ENCODE measurements at places on chromosomes 5 and 9.

DNA sequence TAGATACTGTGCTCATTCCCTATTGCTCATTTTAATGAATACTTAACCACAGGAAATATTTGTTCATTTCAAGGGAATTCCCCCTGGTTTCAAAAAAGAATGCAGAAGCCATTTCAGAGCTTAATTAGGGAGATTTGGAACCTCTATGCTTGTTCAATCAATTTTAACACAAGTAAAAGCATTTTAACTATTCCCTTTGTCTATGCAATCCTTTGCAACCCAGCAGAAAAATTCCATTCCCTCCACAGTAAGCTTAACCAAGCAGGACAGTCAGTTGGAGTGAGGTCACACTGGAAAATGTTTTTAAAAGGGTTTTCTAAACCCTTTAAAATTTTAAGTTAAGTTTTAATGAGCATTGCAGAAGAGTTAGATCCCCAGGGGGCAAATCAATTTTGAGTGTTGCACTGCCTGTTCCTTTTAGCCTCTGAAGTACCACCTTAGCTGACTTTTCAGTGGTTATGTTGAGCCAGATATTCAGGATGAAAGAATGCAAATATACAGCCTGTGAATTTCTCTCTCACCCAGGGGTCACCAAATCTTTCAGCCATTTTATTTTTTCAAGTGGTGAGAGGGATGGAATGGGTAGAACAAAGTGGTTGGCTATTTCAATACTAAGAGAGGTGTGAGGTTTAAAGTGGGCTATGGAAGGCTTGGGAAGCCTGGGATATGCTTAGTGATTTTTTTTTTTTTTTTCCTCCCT lies 356.2 kb upstream of the NUDT12 start:
- DNase-seq: no peak

GRCh38 chr5:155049569-155050383 lies 36.2 kb downstream of the KIF4B start:
- DNase-seq: peak; percentile 36

DNA sequence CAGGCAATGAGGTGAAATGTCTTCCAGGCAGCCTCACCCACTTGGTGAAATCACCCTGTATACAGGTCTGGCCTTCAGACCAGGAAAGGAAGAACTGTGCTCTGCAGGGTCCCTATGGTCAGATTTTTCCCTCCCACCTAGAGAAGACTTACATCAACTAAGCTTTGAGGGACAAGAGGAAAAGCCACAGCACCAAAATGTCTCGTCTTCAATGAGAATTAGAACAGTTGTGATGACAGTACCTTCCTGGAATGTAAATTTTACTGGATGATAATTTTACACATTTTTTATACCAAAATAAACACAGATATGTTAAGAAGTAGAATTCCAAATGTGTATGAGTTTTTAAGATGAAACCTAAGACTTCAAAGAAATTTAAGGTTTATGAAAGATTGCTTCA lies 283.9 kb downstream of the SPOCK1 start:
- no peak for DNase-seq

DNA sequence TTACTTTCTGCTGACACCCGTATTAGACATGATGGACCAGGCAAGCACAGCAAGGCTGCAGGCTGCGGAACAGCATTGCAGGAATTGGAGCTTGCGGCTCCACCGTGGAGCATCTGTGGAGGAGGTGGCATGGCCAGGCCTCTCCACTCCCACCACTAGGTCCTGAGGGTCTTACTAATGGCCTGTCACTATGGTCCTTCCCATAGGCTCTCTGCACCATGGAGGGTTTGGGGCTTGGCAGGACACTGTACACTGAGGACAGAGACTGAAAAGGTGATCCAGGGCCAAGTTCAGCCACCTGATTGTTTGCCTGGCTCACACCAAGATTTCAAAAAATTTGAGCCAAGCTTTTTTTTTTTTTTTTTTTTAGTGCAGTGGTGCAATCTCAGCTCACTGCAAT lies 14.3 kb upstream of the ZBTB43 start:
- DNase-seq: no peak

DNA sequence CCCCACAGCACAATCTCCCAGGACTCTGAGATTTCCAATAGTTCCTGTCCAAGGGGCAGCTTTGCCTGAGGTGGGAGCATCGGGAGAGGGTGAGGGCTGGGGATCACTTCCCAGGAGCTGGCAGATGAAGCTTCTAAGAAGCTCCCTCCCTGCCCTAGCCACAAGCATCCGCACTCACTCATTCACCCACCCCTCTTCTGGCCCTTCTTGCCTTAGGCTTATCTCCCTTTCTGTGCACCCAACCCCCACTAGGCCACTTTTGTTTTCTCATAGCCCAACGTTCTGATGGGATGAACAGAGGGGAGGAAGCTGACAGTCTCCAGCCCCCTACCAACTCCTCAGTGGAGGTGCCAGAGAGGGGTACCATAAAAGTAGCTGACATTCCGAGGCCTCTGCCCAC lies 3.7 kb upstream of the PCDH1 start:
- no peak for DNase-seq

- DNase-seq: no peak
Measured at GRCh38 chr5:173858670-173859407, 29.3 kb upstream of the CPEB4 start.

DNA sequence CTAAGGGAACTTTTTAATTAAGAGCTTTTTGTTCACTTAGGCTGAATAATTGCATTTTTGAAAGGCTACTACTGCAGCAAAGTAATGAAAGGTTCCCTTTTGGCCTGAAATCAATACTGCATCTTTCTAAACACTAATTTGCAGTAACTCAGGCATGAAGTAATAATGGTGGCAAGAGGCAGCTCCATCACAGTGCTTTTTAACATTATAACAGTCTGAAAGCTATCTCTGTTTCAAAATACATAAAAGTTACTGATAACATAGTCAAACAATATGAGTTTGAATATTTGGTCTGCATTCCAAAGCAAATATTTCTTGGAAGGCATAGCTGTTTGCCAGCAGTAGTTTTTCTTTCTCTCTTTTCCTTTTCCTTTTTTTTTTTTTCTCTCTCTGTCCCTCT lies 113.4 kb downstream of the FBN2 start:
- no peak for DNase-seq

DNA sequence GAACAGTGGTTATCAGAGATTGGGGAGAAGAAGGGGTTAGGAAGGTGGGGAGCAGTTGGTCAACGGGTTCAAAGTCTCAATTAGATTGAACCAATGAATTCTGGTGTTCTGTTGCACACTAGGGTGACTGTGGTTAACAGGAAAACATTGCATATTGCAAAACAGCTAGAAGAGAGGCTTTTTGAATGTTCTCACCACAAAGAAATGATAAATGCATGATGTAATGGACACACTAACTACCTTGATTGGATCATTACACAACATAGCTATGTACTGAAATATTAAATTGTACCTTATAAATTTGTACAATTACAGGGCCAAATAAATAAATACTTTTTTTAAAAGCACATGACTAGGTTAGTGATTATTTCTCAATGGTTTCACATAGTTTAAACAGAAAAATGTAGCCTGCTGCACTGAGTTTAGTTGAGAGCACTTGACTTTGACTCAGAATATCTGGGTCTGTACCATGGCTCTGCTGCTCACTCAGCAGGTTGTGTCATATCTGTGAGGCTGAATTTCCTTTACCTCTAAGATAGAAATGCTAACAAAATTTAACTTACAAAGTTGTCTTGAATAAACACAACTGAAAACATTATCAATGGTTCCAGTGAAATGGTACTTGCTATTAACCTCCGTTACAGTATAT lies 30.4 kb downstream of the NUDT12 start:
- DNase-seq: no peak

DNA sequence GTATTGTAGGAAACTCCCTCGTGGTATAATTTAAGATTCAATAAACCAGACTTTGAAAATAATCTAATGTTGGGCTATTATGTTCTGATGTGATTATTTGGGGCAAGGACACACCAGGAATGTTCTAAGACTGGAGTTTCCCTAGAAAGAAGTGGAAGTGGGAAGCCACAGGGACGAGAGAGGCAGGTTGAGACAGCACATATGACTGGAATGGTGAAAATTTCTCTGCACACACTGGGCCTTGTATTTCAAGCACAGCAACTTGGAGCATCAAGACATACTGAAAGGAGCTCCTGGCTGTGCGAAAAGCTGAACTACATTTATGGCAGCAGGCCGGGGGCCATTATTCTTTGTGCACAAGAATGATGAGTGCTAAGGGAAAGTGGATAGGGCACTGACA lies 98.2 kb downstream of the CETN3 start:
- DNase-seq: no peak

GRCh38 chr9:134853893-134854292 lies 26.7 kb upstream of the FCN2 start:
- no peak for DNase-seq

DNA sequence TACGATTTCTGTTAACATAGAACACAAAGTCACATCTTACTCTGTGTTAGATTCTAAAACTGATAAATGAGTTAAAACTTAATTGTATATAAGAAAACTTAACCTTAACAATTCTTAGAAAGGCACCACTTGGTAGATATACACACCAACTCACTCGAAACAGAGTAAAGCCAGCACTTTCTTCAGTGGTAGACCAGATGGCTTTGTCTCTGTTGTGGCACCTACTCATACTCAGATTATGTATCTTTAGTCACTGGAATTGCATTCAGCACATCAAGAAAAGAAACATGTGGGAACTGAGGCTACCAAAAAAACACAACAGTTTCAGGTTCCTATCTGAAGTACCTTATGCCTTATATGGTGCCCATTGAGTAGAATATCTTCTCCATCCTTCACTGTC lies 192.5 kb downstream of the ZNF608 start:
- no peak for DNase-seq

DNA sequence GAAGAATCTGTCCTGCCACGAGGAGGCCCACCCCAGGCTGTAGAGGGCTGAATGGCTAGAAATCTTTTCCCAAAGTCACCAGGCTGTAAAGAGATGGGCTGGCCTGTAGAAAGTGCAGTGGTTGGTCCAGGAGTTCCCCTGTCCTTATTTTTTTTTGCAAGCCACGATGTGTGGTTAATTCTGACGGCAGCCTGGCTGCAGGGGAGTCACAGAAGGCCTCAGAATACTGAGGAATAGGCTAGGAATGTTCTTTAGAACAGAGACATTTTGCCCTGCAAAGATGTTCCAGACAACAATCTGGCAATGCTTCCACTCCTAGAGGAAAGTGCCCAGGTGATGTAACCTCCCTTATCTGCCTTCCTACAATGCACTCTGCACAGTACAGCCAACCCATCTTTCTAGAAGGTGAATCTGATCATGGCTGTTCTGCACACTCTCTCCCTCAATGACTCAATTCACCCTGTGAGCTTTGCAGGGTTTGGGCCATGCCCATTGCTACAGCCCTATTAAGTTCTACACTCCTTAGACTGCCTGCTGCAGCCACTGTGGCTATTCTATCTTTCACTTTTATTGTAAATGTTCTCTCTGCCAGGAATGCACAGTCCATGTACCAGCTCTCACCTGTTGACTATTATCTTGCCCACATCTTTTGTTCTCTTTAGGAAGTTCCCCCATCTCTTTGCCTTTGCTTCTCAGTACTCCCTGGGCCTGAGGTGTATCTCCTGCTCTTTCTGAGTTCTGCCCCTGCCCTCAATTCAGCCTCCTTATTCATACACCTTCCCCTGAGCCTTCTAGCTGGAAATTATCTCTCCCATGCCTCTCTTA lies 377.8 kb upstream of the CLINT1 start:
- DNase-seq: no peak

DNA sequence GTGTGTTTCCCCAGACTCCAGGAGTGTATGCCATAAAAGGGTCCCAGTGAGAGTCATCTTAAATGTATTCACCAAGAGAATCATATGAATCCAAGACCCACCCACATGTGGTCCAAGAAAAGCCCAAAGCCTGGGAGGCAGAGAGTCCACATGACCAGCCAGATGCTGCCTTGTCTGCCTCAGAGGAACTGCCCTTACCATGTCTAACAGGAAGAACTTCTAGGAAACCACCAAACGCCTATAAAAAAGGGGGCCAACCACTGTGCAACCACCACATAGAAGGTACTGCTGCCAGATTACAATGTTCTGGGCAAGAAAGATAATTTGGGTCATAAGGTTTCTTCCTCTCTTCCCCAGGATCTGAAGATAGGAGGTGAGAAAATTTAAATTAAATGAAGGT lies 129.8 kb upstream of the SLC24A2 start:
- no peak for DNase-seq

GRCh38 chr9:127682351-127683136 lies 24.2 kb upstream of the CFAP157 start:
- DNase-seq: no peak

Measured in D341Med (cell line).